ENCODE measurements at places on chromosomes 7 and 10.

DNA sequence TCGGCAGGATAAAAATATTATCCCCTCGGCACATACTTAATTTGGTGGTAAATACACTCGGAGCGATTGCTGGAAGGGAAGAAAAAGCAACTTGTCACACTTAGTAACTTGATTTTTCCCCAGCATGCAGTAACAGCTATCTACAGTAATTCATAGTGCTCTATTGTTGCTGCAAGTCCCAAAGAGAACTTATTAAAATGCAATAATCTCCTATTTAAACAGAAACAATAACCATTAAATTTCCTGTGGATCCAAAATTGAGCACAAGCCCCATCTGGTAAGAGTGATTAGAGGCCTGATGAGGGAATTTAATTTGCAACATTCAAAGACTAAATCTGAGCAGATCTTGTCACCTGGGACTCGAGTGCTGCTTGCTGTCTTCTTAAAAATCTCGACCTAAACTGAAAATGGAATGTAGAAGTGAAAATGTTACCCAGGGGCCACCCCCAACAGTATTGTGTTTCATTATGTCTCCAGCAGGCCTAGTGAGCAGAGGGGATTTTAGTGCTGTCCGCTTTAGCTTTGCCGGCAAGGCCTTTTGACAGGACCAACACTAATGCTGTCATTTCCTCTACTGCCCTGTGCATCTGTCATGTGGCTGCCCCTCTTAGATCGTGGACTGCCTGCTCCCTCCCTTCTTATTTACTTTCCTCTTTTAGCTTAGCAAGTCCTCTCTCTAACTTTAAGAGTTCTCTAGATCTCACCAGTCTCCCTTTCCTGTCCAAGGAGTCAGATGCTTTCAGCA is 639.7 kb downstream of the AUTS2 start:
- peak; percentile 20 for DNase-seq

GRCh38 chr10:132904181-132904813 is 38.1 kb downstream of the CFAP46 start:
- DNase-seq = peak; percentile 70

DNA sequence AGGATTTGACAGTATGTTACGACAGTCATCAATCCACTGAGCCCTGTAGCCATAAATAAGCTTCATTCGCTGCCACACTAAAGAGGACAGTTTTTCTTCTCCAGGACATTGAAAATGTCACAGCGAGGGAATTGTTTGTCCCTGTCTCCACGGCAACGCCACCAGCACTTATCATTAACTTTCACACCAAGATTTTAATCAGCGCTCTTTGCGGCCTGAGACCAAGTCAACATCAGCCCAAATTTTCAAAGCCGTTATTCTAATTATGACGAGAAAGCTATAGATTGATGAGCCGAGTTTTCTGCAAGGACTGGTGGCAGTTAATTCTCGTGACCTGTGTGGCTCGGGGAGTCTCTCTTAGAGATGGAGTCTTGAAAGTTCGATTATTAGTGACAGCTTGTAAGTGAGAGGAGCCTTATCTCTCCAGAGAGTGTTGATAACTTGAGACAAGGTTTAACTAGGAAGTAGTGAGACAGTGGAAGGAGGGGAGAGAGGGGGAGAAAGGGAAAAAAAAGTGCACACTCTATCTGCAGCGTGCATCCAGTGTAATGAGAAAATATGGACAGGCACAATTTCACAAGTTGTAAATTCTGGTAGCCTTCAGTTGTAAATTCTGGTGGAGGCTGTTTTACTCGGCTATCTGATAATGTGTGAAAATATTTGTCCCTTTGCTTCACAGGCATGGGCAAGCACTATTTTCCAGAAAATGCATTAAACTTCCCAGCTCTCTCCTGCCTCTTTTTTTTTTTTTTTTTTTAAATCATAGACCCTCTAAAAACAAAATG is 473.3 kb downstream of the LRMDA start:
- no peak for DNase-seq

DNA sequence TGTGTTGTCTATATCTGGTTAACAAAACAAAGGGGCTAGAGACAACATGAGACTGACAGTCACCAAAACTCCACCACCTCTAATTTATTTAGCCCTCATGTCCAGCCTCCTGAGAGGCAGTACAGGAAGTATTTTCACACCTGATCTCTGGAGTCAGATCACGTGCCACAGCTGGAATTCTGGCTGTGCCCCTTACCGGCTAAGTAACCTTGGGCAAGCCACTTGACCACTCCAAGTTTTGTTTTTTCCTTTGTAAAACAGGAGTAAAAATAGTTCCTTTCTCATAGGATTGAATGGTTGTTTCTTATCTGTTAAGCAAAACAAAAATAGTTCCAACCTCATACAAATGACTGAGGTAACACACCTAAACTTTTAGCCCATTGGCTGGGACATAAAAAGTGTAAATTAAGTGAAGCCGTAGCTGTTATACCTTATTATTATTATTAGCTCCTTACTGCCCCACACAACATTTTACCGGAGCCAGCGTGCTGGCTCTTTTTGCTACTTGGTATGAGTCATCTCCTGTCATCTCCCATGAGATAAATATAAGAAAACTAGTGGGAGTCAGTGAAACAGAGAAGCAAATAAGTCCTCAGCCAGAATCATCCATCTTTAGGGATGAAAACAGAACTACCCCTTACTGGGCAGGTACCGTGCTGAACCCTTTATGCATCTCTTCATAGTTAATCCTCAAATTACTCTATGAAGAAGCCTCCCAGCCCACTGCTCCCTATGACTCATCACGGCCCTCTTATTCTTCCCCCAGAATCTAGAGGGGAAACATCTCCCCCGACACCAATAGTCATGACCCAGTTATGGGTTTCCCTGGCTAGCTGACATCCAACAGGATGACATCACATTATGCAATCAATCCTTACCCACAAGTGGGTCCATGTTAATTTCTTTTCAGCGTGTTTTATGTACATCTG is 44.9 kb downstream of the PPP1R3C start:
- DNase-seq = no peak

GRCh38 chr10:104582602-104582951 is 58.5 kb upstream of the SORCS3 start:
- no peak for DNase-seq

DNA sequence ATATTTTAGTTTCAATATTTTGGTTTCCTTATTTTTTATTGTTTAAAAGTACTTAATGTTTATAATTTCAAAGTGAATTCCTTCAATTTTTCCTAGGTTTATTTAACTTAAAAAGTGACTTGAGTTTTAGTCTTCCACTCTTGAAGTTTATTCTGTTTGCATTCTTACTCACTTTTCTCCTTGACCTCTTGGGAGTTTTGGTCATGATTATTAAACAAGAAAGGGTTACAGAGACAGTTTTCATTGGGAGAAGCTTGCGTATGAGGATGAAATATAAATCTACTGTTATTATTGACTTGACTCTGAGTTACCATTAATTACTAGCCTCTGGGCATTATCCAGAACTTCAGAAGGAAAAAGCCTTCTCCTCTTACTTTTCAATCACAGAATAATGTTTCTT is 216.0 kb downstream of the BMPER start:
- no peak for DNase-seq

DNA sequence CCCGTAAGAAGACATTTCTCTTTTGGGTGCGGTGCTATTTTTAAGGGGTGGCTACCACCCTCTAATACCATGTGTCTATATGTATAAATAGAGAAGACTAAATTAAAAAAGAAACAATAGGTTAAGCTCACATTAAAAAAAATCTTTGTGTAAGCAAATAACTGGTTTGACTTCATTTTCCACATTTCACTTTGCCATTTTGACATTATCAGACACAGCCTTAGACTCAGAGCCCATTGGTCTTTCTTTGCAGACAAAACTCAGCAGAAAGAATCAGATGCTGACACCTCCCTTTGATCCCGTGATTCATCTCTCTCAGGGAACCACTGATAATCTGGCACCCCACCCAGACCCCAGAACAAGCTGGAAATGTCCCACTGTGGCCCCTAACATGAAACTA is 74.5 kb downstream of the EMX2 start:
- no peak for DNase-seq

DNA sequence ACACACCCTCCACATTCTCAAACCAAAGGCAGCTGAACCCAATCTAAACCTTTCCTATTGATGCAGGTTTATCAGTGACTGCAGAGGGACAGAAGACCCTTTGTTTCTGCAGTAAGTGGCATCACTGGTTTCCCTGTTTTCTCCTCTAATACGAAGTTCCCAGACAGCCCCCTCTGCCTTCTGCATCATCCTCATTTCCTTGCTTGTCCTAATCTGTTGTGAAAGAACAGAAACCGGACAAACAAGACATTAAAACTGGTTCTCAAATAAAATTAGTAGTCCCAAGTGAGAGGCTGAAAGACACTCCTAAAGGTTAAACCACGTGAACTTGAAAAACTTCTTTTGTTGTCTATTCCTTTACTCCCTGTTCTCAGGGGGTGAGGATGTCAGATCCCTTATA is 10.1 kb upstream of the ADRB1 start:
- no peak for DNase-seq

DNA sequence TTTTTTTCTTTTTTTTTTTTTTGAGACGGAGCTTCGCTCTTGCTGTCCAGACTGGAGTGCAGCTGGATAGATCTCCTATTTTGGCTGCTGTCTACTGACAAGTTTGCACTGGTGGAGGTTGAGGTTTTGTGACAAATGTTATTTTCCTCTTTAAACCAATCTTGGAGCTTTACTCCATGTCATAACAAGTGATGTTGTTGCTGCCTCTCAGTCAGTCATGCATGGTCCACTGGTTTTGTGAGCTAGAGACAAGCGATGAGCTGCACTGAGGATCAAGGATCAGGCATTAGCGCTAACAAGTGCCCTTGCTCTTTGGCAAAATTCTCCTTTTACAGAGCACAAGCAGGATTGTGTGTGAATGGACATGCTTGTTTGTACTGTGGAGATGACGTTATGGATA is 805 bp upstream of the WDFY4 start:
- DNase-seq = no peak

DNA sequence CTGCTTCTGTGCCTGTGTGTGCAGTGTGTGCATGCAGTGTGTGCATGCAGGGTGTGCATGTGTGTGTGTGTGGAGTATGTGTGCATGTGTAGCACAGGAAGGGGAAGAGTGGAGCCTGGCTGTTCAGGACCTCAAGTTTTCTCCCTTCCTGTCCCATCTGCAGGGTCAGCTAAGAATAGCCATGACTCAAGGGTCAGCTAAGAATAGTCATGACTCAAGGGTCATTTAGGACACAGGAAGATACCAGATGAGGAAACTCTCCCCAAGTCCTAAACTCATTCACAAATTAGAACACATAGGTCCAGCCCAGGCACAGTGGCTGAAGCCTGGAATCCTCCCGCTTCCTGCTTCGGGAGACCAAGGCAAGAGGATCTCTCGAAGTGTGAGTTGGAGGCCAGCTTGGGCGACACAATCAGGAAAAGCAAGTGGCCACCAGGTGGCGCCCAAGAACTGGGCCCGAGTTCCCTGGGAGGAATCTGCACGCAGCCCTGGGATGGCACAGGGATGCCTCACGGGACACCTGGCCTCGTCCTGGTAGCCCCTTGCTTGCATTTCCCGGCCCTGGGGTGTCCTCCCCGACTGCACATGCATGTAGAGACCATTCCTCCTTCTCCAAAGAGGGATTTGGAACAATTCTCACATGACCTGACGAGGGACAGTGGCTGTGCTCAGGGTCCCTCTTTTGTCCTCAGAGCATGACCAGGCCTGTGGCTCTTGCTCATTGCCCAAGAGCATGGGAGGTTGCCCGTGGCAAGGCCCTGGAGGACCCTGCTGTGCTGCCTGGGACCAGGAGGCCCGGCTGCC is 21.4 kb upstream of the VOPP1 start:
- no peak for DNase-seq

DNA sequence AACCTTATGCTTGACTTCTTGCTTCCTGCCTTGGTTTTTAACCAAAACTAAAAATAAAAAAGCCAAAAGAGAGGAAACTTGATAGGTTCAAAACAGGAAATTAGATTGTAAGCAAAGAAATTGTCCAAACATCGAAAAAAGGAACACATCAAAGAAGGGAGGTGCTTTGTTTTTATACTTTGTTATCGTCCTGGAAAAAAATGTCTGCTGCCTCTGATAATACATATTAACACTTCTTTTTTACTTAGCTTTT is 286.6 kb upstream of the C7orf33 start:
- DNase-seq = no peak

DNA sequence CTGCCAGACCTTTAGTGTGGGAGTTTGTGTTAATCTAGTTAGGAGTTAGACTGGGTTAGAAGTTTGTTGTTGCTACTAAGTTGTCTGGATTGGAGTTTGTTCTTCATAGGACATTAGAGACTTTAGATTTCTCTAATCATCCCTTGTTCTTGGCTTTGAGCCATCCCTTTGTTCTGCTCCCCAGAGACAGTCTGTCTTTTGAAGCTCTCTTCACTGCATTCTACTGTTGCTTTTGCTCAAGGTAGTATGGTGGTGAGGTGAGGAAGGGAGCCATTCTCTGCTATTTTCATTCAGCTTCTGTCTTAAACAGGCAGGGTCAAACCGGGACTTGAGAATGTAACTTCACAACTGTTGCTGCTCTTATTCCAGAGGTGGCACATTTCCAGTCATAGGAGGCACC is 10.4 kb upstream of the TARP start:
- DNase-seq = no peak

DNA sequence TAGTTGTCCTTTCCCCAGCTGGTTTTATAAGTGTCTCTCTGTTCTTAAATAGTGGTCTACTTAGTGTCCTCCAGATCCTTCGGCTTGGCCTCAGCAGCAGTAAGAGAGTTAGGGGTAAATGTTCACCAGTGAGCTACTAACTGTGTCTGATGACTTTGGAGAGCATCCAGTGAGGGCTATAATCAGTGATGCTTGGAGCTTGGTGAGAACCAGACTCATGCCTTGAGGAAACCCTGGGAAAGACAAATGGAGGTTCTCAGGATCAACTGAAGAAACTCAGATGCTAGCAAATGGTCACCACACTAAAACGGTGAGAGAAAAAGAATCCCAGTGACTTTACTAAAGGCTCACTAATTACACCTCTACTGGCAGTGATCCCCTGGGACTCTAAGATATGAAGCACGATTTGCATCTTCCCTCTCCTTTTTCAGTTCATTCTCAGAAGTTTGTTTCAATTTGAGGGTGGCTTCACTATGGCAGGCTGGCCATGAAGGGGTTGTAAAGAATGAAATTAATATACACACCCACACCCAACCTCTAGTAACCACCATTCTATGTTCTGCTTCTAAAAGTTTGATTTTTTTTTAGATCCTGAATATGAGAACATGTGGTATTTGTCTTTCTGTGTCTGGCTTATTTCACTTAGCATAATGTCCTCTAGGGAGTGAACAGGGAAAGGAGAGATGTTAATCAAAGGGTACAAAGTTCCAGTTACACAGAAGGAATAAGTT is 177.9 kb downstream of the PDE1C start:
- no peak for DNase-seq

DNA sequence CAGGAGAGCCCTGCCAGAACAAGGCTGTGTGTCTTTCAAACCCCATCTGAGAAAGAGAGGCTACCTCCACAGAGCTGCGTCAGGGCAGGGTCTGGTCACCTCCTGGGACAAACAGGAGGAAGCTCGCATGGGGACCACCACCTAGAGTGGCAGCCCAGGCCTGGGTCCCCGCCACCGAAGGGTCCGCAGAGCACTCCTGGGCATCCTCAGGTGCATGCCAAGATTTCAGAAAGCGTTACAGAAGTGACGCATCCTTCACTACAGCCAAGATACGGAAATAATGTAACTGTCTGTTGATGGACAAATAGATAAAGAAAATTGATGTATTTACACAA is 42.6 kb downstream of the GSDME start:
- no peak for DNase-seq

GRCh38 chr7:84336766-84337165 is 142.2 kb upstream of the SEMA3A start:
- DNase-seq = no peak
